ENCODE measurements at places on chromosomes 16 and 17.
A peak's percentile ranks its signal among the peaks of the same experiment; 100 is the strongest.

- peak; percentile 44 for DNase-seq
These were observed 53.5 kb downstream of the SREBF1 start for GRCh38 chr17:17783116-17783824.

DNA sequence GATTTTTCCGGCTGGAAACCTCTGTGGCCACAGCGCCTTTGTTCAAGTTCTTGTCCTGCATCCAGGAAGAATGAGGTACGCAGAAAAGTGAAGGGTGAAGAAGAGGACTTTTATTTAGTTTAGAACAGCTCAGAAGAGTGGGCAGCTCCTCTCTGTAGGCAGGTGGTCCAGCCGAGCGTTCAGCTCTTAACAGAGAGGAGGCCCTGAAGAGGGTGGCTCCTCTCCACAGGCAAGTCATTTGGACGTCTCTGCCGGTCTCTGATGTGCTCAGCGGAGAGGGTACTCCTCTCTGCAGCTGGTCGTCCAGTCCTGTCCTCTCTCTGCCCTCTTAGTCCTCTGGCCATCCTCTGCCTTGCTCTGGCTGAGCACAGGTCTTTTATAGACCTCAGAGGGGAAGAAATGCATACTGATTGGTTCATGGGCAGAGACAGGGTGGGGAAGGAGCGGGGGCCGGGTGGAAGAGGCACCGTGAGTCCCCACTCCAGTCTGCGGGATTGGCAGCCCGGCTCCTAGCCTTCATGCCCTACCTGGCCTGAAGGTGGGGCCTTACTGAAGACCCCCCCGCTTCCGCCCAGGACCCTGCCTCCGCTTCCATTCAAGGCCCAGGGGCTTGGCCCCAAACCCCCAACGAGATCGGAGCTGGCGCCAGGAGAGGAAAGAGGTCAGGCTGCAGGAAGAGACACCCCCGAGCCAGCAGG, 70.0 kb upstream of the NKD1 start:
- DNase-seq, result no peak

DNA sequence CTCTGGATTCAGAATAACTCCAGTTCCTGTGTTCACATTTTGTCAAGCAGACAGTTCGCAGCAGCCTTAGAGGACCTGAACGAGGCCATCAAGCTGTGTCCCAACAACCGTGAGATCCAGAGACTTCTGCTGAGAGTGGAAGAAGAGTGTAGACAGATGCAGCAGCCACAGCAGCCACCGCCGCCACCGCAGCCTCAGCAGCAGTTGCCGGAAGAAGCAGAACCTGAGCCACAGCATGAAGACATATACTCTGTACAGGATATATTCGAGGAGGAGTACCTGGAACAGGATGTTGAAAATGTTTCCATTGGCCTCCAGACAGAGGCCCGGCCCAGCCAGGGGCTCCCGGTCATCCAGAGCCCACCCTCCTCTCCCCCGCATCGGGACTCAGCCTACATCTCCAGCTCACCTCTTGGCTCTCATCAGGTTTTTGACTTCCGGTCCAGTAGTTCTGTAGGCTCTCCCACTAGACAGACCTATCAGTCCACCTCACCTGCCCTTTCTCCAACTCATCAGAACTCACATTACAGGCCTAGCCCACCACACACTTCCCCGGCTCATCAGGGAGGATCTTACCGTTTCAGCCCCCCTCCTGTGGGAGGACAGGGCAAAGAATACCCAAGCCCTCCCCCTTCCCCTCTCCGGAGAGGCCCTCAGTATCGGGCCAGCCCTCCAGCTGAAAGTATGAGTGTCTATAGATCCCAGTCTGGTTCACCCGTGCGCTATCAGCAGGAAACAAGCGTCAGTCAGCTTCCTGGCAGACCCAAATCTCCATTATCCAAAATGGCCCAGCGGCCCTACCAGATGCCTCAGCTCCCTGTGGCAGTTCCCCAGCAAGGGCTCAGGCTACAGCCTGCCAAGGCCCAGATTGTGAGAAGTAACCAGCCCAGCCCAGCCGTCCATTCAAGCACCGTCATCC, 25.9 kb downstream of the CYB561 start:
- no peak for DNase-seq

DNA sequence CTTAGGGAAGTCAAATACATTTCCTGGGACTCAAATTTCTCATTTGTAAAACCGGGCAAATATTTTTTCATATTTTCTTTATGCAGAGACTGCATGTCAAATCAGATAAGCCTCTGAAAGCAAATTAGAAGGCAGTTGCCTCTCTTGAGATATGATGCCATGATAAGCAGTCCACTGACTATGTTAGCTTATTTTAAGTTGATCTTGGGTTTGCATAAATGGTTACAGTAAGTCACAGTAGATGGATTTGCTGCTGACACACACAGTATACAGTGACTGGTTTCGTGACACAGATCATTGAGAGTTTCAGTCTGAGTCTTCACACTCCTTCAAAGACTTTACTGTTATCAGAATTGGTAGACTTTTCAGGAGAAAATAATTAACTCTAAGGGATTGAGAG, 927.6 kb upstream of the CDH8 start:
- no peak for DNase-seq

- no peak for DNase-seq
These were observed 54.9 kb upstream of the WSB1 start for GRCh38 chr17:27239046-27239445.

- DNase-seq, result no peak
These were observed 99.7 kb downstream of the CDH8 start for GRCh38 chr16:61936522-61936921.

DNA sequence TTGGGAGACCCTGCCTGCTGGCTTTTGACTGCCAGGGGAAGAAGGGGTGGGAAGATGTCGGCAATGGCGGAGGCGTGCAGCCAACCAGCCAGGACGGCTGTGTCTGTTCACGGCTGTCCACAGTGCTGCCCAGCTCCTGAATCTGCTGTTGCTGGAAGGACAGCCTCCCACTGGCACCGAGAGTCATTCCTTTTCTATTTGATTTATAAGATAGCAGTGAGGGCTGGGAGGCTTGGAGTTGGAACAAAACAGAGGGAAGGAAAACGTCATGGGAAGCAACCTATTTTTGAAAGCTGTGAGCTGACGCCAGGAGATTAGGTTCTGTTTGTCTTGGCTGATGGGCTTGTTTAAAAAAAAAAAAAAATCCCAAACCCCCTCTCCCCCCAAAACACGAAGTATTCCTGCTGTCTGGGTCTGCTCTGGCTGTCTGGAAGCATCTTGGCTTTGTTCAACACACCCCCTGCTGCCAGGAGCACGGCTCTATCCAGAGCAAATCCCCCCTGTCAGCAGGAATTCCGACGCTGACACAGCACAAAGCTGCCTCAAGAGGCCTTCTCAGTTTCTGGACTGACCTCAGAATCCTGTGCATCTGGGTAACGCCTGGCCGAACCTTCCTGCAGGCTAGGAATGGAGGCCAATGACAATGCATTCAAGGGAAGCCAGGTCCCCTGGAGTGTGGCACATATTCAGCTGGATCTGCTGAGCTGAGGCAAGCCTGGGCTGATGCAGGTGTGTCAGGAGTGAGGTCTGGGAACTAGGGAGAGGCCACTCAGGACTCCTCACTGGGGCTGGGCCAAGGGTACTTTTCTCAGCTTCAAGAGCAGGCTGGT, 41.0 kb upstream of the SREBF1 start:
- no peak for DNase-seq

DNA sequence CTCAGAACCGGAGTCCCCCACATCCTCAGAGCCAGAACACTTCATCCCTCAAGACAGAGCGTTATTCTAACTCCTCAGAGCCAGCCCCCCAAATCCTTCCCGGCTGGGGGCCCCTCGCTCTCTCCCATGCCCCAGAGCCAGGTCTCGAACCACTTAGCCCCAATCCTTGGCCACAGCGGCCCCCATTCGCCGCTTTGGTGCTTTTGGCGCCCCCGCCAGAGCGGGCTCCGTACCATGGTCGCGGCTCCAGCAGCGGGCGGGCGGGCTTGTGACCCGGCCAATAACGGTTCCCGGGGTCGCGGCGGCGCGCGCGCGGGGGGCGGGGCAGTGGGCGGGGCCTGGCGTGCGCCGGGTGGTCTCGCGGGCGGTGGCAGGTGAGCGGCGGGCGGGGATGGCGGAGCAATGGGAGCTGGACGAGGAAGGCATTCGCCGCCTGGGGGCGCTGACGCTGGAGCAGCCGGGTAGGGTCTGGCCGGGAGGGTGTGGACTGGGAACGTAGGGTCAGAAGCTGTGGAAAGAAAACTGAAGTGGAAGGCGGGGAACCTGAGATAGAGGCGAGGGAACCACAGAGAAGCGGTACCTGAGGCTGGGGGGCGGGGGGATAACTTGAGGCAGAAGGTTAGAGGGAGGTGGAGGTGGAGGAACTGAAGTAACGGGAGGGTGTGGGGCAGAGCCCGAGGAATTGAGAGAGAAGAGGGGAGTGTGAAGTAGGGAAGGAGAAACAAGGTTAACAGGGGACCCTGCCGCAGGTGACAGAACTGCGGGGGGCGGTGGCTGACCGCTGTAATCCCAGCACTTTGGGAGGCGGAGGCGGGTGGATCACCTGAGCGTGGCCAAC, at the start of the genes KCTD19 and LRRC36:
TSS of gene KCTD19 (minus strand) at position 270 of the 838 bp plus-strand sequence. CDS start at position 236, 34 bp downstream.
TSS of gene LRRC36 (plus strand) at position 344 of the 838 bp plus-strand sequence. CDS start at position 392, 48 bp downstream.
- peak; percentile 13 for DNase-seq

DNA sequence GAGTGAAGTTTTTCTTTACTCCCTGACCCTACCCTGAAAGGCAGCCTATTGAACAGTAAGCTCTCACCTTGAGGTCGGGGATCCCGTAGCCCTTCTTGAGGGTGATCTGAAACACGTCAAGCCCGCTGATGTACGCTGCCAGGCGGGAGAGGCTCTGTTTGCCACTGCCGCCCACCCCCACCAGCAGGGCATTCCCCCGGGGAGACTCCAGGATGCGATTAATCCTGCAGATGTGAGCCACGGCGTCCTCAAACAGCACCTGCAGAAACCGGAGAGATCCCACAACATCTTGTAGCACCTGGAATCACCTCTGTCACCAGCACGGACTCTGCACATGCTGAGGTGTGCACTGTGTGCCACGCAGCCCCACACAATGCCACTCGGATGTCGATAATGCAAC, 96.8 kb downstream of the PGS1 start:
- DNase-seq, result no peak

- DNase-seq, result no peak
These were observed 19.1 kb upstream of the DDX52 start for GRCh38 chr17:37662353-37662752.

Measured in effector CD4-positive, alpha-beta T cell (primary cell).